Activated T-cell treated with anti-CD3 and anti-CD28 coated beads, Interleukin-2, amount 50 U/mL, for 72 hours (primary cell): ENCODE measurements at places on chromosomes 2 and 18.

- H3K27me3 ChIP-seq = no peaks in the 10 kb centered on the region
- H3K4me3 ChIP-seq = no peak overlapping the region
- DNase-seq = no peak
- H3K4me1 ChIP-seq = no peaks in the 10 kb centered on the region
Observed at GRCh38 chr2:189466656-189467055, 25.4 kb downstream of the WDR75 start.

DNA sequence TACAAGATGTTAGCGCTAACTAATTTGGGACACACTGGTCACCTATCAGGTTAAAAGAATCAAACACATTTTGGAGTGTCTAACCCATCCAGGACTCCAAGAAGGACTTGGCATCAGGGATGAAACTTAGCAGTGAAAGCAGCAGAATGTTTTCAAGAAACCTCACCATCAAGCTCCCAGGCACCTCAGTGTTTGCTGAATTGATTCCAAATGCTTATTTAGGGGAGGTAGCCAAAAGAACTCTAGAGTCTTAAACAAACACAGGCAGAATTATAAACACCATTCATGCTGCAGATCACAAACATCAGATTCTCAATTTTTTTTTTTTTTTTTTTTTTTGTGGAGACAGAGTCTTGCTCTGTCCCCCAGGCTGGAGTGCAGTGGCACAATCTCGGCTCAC is 122.8 kb upstream of the UXS1 start:
- no peak for DNase-seq
- H3K27ac ChIP-seq = no peak overlapping the region
- H3K4me1 ChIP-seq = peaks cover 7% of the 10 kb centered on the region
- H3K36me3 ChIP-seq = no peaks in the 10 kb centered on the region
- no peak overlapping the region for H3K4me3 ChIP-seq
- H3K27me3 ChIP-seq = no peaks in the 10 kb centered on the region

DNA sequence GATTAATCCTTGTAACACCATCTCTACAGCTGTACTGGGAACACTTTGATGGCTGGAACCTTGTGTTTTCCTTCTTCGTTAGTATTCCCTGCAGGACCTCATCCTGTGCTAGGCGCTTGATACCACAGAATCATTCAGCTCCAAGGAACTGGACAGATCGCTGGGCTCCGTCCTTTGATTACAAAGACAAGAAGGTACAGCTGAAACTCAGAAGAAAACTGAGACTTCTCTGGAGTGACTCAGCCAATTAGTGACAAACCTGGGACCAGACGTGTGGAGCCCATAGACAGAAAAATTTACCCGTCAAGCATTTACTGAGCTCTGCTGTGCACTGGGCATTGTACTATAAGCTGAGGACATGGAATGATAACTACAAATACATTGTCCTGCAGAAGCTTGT is 67.3 kb downstream of the NCKAP5 start:
- H3K4me1 ChIP-seq = no peaks in the 10 kb centered on the region
- no peaks in the 10 kb centered on the region for H3K36me3 ChIP-seq
- H3K27me3 ChIP-seq = no peaks in the 10 kb centered on the region
- DNase-seq = no peak
- no peak overlapping the region for H3K4me3 ChIP-seq

DNA sequence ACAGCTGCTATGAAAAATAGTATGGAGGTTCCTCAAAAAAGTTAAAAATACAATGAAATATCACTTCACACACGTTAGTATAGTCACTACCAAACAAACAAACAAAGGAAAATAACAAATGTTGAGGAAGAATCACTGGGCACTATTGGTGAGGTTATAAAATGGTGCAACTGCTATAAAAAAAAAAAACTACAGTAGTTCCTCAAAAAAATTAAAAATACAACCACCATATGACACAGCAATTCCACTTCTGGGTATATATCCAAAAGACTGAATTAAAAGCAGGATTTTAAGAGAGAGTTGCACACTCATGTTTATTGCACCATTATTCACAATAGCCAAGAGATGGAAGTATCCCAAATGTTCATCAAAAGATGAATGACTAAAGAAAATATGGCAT is 80.9 kb upstream of the POU3F3 start:
- DNase-seq = no peak
- no peak overlapping the region for H3K4me3 ChIP-seq
- H3K36me3 ChIP-seq = peaks cover 4% of the 10 kb centered on the region
- peaks cover 6% of the 10 kb centered on the region for H3K27me3 ChIP-seq

- no peaks in the 10 kb centered on the region for H3K27me3 ChIP-seq
- no peaks in the 10 kb centered on the region for H3K36me3 ChIP-seq
- H3K27ac ChIP-seq = no peak overlapping the region
- no peaks in the 10 kb centered on the region for H3K4me1 ChIP-seq
- no peak overlapping the region for H3K4me3 ChIP-seq
- DNase-seq = no peak
Observed at GRCh38 chr2:30398084-30398873, 48.8 kb upstream of the LCLAT1 start.

DNA sequence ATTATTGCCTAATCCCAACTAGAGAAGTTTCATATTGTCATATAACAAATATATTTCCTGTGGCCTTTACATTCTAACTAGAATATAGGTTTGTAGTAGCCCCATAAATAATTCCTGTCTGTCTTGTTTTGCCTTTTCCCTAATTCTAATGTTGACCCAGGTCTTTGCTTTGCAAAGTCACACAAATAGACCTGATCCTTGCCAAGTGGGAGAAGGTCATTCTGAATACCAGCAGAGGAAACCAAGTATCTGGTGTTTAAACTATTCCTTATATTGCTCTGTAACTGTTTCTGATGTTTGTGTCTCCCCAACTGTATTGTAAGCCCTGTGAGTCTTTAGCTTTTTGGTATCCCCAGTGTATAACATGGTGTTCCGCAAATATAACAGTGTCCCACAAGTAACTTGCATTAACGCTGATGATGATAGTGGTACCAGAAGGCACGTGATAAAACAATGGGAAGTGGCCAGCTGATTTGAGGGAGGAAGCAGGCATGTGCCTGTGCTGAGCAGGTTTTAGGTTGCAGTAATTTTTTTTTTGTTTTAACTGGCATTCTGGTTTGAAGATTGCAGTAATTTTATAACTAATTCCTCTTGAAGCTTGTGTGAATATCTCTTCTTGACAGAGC is 11.1 kb downstream of the HADHB start:
- no peak for DNase-seq
- H3K27ac ChIP-seq = no peak overlapping the region
- no peak overlapping the region for H3K4me3 ChIP-seq
- no peaks in the 10 kb centered on the region for H3K27me3 ChIP-seq

DNA sequence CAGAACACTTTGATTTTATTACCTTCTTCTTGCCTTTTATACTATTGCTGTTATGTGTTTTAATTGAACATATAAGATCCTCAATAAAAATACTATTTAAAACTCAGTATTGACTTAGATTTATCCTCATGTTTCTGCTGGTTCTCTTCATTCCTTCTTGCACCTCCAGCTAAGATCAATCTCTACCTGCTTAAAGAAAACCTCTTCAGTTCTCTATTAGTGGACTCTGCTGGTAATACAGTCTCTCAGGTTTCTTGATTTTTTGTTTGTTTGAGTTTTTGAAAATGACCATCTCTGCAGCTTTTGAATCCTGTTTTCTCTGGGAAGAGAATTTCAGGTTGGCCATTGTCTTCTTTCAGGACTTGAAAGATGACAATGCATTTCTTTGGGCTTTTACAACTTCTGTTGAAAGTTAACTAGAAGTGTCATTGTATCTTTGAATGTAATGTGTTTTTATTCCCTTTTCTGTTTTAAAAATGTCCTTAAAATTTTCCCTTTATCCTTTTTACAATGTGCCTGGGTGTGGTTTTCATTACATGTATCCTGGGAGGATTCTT is 29.8 kb upstream of the TMEM131 start:
- no peak for DNase-seq
- H3K4me1 ChIP-seq = peaks cover 21% of the 10 kb centered on the region
- no peak overlapping the region for H3K27ac ChIP-seq
- H3K36me3 ChIP-seq = no peaks in the 10 kb centered on the region
- H3K27me3 ChIP-seq = peaks cover 11% of the 10 kb centered on the region

DNA sequence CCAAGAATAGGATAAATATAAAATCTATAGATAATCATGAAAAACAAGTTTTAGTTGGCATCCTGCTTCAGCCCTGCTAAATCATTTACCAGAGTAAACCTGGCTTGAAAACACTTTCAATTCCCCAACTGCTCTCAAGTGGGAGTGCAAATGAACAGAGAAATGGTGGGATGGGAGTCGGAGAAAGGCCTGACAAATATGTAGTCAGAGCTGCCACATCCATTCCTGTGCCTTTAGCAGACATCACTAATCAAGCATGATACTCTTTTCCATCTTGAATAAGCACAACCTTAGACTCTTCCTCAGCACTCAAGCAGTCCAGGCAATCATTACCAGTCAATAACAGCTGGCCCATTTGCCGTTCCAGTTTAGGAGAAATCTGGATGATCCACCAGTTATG is 101.3 kb downstream of the ANKRD44 start:
- H3K4me3 ChIP-seq = peak overlapping the region; percentile 85
- peak overlapping the region; percentile 98 for H3K27ac ChIP-seq
- H3K27me3 ChIP-seq = no peaks in the 10 kb centered on the region
- no peaks in the 10 kb centered on the region for H3K36me3 ChIP-seq
- no peak for DNase-seq
- peaks cover 99% of the 10 kb centered on the region for H3K4me1 ChIP-seq

DNA sequence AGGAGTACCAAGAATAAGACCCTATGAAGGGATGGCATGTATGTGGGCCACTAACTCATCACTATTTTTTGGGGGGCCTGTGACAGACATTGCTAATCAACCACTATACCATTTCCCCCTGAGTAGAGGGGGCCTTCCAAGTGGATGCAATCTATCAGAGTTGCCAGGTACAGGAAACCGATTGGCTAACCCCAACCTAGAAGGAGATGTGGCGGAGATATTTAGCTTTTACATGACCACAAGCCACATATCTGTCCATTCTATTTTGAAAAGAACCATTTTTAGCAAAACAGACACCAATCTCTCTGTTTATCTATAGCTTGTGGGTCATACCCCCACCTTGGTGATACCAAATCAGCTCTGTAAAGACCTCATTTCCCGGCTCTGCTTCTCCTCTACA is 51.0 kb downstream of the PAX8 start:
- H3K4me1 ChIP-seq = peaks cover 14% of the 10 kb centered on the region
- H3K36me3 ChIP-seq = no peaks in the 10 kb centered on the region
- H3K27me3 ChIP-seq = no peaks in the 10 kb centered on the region
- DNase-seq = no peak
- H3K27ac ChIP-seq = no peak overlapping the region

GRCh38 chr2:47064106-47064505 is 91.0 kb downstream of the STPG4 start:
- no peaks in the 10 kb centered on the region for H3K27me3 ChIP-seq
- DNase-seq = no peak
- H3K4me1 ChIP-seq = no peaks in the 10 kb centered on the region
- H3K36me3 ChIP-seq = no peaks in the 10 kb centered on the region
- no peak overlapping the region for H3K4me3 ChIP-seq

DNA sequence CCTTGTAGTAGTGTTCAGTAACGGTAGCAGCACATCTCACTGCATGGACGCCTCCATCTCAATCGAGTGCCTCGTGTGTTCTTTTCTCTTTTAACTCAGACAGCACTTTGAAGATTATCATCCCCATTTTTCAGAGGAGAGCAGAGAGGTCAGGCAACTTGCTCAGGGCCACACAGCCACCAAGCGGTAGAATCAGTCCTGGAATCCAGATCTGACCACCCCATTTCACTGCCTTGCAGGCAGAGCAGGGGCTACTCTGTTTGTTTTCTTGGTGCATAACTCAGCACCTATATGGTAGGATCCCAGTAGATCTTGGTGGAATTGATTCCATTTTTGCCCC is 129.5 kb downstream of the SMAD7 start:
- no peak for DNase-seq
- H3K36me3 ChIP-seq = no peaks in the 10 kb centered on the region
- peaks cover 37% of the 10 kb centered on the region for H3K4me1 ChIP-seq
- H3K4me3 ChIP-seq = peak overlapping the region; percentile 41
- no peak overlapping the region for H3K27ac ChIP-seq

- H3K27me3 ChIP-seq = no peaks in the 10 kb centered on the region
- H3K4me3 ChIP-seq = no peak overlapping the region
- H3K4me1 ChIP-seq = no peaks in the 10 kb centered on the region
- H3K36me3 ChIP-seq = peaks cover 1% of the 10 kb centered on the region
- no peak overlapping the region for H3K27ac ChIP-seq
Observed at GRCh38 chr18:33830213-33830612, 252.2 kb downstream of the ASXL3 start.

DNA sequence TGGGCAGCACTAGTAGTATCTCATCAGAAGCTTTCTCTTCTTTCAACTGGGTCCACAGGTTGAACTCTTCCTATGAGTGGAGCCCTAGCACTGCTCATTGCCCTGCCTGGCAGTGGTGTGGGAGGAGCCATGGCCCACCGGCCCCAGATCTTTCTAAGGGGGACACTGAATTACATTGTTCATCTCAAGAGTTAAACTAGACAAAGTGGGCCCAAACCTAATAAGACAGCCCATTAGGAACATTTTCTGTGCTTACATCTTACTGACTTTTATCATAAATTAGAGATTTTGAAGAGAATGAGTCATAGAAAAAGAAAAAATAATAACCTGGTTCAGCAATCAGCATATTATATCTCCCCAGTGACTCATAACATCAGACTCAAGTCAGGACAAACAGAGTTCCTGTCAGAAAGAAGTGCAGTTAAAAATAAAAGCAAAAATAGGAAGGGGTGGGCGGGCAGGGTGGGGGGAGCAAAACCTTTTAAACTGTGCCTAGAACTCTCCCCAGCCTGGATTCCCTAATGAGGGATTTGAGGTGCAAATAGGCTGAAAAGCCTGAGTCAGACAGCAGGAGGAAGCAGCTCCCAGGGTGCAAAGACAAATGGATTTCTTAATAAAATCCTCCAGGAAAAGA is 161.6 kb upstream of the TRIB2 start:
- H3K4me1 ChIP-seq = peaks cover 37% of the 10 kb centered on the region
- H3K4me3 ChIP-seq = peak overlapping the region; percentile 47
- H3K36me3 ChIP-seq = no peaks in the 10 kb centered on the region
- DNase-seq = peak; percentile 34
- peak overlapping the region; percentile 89 for H3K27ac ChIP-seq
- no peaks in the 10 kb centered on the region for H3K27me3 ChIP-seq

DNA sequence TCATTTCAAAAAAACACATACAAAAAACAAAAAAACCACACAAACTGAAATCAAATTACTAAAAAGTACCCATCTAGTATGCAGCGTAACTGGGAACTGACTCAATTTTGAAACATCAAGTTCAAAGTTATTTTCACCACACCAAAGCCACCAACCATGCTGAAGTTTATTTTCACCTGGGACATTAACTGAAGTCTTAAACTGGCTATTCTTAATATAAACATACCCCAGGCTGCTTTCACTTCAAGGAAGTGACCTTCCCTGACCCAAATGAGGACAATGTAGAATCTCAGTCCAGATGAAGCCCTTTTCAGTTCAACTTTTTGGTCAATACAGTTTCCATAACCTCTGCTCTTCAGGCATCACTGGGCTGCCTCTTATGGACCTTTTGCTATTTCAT is 84.6 kb downstream of the PIGN start:
- no peak overlapping the region for H3K4me3 ChIP-seq
- H3K4me1 ChIP-seq = peaks cover 21% of the 10 kb centered on the region
- H3K27me3 ChIP-seq = no peaks in the 10 kb centered on the region
